ENCODE measurements at places on chromosomes 5 and 9.

DNA sequence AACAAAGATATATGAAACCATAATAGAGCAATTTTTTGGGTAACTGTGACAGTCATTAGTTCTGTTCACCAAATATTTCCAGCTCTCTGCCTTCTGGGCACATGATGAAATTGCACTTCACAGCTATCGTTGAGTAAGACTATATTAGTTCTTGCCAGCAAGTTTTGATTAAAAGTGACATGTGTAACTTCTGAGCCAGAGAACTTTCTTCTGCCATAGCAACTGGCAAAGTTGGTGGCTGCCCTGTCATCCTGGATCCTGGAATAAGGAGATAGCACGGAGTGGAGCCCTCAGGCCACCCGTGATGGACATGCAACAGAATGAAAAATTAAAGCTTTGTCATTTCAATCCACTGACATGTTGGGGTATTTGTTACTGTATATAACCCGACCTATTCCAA is 194.4 kb upstream of the VCAN start:
- no peak for DNase-seq

DNA sequence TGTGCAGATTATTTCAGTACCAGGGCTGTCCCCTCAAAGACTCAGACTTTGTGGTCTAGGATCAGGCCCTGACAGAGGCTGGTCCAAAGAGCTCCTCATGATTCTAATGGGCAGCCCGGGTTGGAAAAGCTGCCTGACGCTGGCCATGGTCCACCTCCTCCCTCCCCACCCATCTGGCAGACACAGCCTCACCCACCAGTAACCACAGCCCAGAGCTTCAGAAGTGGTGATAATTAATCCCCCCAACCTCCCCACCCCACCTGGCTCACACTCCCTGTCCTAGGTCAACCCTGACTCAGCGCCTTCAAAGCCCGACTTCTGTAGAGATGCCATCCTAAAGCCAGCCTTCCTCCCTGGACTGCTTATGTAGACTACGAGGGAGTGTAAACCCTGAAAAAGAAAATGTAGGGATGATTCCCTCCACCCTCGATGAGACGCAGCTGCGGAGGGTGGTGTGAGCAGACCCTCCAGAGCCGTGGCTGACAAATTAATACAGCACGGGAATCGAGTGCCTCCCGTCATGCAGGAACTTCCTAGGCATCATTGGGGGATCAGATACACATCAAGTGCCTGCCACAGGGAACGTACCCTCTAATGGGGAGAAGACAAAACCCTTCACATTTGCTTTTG is 7.0 kb downstream of the UBE2QL1 start:
- DNase-seq: no peak

GRCh38 chr5:76535577-76535976 is 87.6 kb downstream of the F2RL2 start:
- no peak for DNase-seq

GRCh38 chr9:16591092-16591491 is 279.4 kb downstream of the BNC2 start:
- no peak for DNase-seq

Data from left forelimb (tissue), 1 donor.